ENCODE measurements at places on chromosomes 11 and 22.

DNA sequence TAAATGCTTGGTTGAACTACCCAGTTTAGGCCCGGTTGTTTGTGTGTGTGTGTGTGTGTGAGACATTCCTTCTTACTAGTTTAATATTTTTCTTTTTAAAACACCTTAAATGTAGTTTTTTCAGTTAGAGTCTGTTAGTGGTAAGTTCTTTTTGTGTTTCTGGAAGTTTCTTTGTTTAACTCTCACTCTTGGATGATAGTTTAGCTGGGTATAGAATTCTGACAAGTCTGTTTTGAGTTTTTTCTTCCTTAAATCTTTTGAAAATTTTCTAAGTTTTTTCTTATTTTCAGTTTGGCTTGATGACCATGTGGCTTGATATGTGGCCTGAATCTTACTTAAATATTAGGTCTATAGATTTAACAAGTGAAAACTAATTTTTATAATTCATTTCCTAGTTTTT lies 60.1 kb downstream of the PDE3B start:
- no peak for DNase-seq

- no peak for DNase-seq
These were observed 732 bp upstream of the SORL1 start for GRCh38 chr11:121451178-121451985.

GRCh38 chr11:17782145-17782544 lies 47.6 kb downstream of the KCNC1 start:
- no peak for DNase-seq

DNA sequence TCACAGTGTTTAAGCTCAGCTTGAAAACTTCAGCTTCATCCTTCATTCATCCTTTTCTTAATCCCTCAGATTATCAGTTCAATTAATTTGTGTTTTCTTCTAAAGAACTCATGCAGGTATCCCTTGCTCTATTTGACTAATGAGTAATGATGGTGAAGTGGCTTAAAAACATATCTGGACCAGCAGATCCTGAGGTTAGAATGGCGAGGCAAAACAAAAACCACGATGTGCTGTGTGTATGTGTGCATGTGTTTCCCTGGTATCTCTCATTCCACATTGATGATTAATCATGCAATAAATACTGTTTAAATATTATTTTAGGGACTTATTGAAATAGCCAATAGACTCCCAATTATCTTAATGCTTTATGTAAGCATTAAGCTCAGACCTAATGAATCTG lies 437.0 kb downstream of the DYNC2H1 start:
- no peak for DNase-seq
